SJCRH30 (cell line): ENCODE measurements at places on chromosomes 16 and 17. TPM values are rescaled to one million over a fixed set of nuclear protein-coding genes. Genes with fewer than 3 reads are reported as not detected.

DNA sequence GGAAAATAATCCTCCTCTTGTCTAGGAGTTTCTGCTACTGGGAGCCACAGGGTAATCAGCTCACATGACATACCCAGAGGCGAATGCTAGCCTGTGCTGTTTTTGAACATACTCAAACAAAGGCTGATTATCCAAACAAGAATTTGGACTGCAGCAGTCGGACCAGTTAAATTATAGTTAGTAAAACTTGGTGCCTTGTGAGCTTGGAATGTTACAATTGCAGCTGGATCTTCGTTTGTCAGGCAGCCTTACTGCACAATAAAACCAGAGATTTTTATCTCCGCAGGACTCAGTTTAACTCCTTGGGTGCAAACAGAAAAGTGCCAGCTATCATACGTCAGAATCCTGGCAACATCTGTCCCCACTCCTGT, 163.8 kb upstream of the TBX2 start:
- DNase-seq = peak; percentile 86

PIMREG gene
- total RNA-seq = 87.2 and 94.7 TPM in 2 replicates

- no peak for DNase-seq
These were observed at the start of gene VWA3A for GRCh38 chr16:22092143-22092933. Gene VWA3A (plus strand): TSS chr16:22092541. CDS start chr16:22092638, 97 bp downstream.

RGS11 gene
- not detected in 2 replicates for total RNA-seq

GRCh38 chr17:72423718-72424117, 302.9 kb downstream of the SOX9 start:
- DNase-seq = no peak

- peak; percentile 27 for DNase-seq
These were observed 14.7 kb downstream of the ALOX15 start for GRCh38 chr17:4626734-4627256.

DNA sequence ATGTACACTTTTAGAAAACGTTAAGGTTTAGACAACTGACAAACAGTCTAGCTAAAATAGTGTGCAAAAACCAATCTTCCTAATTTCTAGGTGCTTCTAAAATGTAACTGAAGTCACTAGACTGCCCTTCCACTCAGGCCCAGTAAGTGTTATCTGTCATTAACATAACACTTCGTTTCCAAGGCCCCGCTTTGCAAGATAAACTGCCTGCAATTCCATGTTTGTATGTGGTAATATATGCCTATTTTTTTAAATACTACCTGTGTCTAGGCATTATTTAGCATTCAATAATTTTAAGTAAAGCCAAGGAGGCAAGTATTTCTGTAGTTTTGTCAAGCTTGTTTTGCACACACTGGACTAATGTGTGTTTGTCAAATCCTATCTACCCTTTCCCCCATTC, 3.2 kb downstream of the USP32 start:
- DNase-seq = no peak

- DNase-seq = no peak
These were observed 186.0 kb upstream of the PIRT start for GRCh38 chr17:11023639-11024479.

DNA sequence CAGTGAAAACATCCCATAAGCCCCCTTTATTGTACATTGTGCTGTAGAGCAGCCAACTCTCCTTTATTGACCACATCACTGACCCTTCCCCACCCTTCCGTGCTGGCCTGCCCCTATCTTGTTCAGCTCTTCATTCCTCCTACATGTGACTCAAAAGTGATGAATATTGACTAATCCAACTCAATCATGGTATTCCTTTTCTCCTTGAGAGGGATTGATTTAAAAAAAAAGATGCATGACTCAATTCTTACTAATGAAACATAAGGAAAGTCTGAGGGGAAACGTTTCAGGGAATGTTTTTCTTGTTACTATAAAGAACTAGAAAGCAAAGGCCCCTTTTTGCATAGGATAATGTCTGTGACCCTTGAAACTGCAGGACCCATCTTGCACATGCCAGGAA, 125.2 kb upstream of the SOX9 start:
- DNase-seq = no peak

GRCh38 chr16:23072769-23073549, 76.3 kb downstream of the USP31 start:
- DNase-seq = no peak

HSD17B2 gene
- not detected in 2 replicates for total RNA-seq

DNA sequence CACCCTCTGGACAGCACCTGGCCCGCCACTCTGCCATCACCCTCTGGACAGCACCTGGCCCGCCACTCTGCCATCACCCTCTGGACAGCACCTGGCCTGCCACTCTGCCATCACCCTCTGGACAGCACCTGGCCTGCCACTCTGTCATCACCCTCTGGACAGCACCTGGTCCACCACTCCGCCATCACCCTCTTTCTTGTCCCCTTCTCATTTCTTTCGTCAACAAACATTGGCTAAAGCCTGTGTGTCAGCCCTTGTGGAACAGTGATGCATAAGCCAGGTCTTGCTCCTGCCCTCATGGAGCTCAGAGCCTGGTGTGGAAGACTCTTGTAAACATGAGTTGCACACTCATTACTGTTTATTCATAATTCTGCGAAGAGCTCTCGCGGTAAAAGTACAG, 31.2 kb downstream of the CDK5R1 start:
- DNase-seq = no peak

HOXB2 gene
- 5.9 and 7.6 TPM in 2 replicates for total RNA-seq

GRCh38 chr16:27402964-27403600, 1.1 kb downstream of the IL21R start:
- DNase-seq = peak; percentile 54

- no peak for DNase-seq
These were observed 2.6 kb upstream of the MTHFSD start for GRCh38 chr16:86557587-86557986.

DNA sequence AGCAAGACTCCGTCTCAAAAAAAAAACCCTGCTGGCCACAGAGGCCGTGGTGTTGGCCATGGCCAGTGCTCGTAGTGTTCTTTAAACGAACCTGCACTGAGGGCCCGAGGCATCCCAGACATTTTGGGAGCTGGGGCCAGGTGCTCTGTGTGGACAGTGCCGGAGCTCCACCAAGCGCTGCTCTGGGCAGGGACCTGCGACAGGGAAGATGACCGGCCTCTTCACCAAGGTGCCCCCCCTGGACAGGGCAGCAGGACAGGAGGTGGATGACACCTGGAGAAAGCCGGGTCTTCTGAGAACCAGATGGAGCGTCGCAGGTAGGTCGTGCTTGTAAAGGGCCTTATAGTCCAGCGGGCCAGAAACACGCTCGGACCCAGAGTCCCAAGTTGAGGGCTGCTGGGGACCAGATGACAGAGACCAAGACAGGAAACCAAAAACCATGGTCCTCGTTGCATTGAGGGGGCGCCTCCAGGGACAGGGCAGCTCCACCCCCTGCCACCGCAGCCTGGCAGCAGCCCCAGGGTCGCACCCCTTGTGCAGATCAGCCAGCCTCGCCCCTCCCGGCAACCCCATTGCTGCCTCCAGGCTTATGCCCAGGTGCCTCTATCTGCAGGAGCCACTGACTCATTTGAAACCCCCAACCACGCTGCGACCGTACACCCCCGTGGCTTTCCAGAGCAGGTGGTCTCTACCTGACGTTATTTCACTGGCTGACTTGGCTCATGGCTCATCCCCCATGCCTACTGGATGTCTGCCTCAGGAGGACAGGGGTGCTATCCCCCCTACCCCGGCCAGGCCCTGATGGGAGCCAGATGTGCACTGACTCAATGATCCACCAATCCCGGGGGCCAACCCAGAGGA, 4.2 kb upstream of the NTN3 start:
- no peak for DNase-seq

DNA sequence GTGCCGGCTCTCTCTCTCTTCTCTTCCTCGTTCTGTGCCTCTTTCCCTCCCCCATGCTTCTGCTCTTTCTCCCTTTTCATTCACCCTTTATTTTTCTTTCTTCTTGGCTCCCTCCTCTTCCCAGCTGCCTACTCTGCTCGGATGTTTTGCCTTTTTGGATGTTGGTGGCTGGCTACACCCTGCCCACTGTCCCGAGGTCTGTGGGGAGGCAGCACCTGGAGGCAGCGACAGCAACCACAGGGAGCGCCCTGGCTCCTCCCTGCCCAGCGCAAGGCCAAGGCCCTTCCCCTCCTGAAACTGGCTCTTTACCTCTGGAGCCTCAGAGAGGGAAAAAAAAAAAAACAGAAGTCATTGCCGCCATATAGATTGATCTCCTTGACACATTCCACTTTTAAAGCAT, 20.0 kb downstream of the CLUAP1 start:
- no peak for DNase-seq

DNA sequence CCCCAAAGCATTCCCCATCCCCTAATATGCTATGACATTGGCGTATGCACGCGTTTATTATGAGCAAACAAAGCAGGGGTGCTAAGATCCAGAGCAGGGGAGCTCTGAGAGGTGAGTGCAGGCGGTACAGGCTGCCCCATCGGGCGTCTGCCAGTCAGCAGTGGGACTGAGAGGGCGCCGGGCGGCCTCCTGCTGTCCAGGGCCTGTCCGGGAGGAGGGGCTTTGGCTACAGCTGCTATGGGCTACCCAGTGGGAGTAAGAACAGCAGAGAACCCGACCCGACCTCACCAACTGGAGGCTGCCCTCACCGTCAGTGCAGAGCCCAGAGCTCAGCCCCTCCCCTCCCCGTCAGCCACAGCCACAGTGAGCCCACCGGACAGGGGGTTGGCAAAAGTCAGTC, 18.5 kb upstream of the AATK start:
- peak; percentile 97 for DNase-seq
